GM12891 (cell line): ENCODE measurements at places on chromosomes 11 and 22.

DNA sequence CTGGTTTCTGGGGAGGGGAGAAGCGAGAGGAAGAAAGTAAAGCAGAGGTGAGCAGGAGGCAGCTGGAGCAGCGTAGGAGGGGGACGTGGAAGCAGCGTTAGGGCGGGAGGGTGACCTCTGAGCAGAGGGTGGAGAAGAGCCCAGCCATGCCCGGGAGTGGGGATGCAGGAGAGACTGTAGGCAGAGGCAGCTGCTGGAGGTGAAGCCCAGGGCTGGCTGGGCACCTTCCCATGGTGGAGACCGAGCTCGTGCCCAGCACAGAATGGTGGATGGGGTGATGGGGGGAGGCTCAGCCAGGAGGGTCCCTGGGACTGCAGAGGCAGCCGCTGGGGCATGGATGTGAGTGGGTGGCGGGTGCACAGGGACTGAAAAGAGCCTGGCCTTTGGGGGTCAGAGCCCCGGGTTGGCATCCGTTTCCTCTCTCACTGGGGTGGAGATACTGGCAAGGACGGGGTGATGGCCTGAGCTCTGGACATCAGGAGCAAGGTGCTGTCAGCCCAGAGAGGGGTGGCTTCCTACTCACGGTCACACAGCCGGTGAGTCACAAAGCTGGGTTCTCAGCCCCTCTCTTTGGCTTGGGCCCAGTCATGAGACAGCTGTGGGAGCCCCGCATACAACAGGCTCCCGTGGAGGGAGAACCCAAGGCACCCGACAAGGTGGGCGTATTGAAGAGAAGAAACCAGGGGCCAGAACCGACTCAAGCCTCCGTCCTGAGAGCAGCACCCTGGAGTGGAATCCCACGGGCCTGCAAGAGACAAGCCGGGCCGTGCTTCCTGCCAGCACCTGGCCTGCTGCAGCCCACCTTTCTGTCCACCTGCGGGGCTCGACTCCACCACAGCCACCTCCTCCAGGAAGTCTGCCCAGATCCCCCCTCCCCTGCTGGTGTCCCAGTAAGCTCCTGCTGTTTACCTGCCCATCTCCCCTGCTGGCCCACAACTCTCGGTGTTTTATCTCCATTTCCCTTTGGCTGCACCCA, 45.8 kb upstream of the FGF3 start:
- no peak for DNase-seq

DNA sequence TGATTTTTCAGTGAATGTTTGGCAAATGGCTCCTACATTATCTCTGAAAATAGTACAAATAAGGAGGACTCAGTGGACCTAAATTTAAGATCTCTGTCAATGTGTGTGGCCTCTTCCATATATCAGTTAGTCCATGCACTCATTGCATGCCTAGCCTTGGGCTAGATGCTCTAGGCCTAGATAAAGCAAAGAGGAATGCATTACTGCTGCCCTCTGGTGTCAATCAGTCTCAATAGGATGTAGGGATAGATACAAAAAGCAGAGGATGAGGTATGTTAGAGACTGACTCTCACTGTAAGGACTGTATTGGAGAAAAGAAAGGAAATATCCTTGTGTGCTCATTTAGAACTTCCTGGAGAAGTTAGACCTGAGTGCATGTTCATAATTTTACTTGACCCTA, 42.0 kb downstream of the MS4A2 start:
- no peak for DNase-seq

GRCh38 chr11:87265979-87266378, 228.2 kb downstream of the TMEM135 start:
- no peak for DNase-seq

- no peak for DNase-seq
These were observed 5.8 kb upstream of the JAM3 start for GRCh38 chr11:134063124-134063495.

GRCh38 chr11:108873941-108874340, 209.1 kb downstream of the DDX10 start:
- no peak for DNase-seq

GRCh38 chr11:131137046-131137445, 220.8 kb upstream of the SNX19 start:
- DNase-seq: no peak

DNA sequence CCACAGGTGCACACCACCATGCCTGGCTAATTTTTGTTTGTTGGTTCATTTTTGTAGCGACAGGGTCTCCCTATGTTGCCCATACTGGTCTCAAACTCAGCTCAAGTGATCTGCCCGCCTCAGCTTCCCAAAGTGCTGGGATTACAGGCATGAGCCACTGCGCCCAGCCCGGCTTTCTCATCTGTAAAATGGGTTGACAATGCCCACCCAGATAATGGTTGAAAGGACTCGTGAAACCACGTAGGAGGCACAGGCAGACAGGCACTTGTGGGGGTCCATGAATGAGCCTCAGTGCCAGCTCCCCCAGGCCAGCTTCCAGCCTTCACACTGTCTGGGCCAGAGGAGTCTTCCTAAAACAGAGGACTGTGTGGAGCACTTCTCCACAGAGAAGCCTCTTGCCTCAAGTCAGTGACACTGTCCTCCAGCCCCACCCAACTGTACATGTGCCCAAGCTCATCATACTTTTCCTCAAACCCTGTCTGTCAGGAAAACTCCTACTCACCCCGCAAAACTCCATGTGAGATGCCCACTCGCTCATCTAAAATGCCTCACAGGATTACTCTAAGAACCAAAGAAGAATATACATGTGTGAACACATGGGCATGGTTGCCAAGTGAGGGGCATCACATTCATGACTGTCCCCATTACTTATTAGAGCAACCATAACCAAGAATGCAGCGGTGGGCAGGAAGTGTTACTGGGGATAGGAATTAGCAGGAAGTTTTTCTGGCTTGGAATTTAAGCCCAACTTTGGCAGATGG, 32.1 kb upstream of the WNT7B start:
- DNase-seq: no peak

GRCh38 chr11:13104619-13105236, 95.6 kb downstream of the RASSF10 start:
- DNase-seq: no peak

DNA sequence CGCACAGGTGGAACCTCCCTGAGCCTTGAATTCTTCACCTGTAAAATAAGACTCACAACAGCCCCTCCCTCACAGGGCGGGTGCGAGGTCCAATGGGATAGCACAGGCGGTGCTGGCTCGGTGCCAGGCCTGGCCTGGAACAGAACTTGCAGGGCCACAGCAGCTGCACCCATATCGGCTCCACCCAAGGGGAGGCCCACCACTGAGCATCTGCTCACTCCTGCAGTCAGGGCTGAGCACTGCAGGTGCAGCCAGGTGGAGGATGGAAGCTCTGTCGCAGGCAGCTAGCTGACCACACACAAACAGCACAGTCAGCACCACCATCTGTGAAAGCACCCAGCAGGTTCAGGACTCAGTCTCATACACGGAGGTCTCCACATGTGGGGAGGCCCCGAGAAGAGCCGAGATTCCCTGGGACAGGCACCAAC, 19.6 kb downstream of the VPS37C start:
- no peak for DNase-seq

DNA sequence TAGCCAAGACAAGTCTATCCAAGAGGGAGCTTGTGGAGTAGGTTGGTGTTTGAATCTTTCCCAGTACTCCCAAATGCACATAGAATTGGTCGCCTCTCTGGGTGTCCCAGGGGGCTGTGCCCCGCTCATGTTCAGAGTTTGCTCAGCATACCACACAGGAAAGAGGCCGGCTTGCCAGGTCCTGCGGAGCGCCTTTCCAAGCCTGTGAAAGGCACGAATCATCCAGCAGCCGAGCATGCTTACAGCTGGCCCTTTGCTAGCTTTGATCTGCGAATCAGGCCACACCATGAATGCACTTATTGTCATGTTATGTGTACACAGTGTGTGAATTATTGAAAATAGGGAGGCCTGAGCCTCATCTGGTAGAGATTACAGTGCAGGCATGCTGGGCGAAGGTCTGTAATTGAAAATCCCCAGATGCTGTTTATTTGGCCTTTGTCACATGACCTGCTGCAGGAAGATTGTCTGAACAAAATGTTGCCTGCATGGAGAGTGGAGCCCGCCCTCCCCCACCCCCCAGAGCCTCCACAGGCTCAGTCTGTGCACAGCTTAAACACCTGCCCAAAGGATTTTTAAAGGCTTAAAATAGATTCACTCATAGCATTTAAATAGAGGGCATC, 163.3 kb upstream of the RASSF10 start:
- no peak for DNase-seq

- DNase-seq: no peak
These were observed 212.0 kb upstream of the CHORDC1 start for GRCh38 chr11:90434858-90435257.

DNA sequence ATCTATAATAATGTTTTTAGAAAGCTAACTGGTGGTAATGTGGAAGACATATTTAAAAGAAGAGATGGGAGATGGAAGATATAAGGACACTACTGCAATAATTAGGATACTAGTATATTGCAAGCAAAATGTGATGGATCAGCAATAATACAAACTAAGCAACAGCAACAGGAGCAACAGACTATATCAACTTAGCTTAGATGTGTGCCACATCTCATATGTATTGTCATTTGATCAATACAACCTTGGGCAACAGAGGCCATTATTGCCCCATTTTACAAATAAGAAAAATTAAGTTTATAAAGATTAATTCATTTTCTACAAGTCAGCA, 4.2 kb downstream of the FCHSD2 start:
- no peak for DNase-seq

DNA sequence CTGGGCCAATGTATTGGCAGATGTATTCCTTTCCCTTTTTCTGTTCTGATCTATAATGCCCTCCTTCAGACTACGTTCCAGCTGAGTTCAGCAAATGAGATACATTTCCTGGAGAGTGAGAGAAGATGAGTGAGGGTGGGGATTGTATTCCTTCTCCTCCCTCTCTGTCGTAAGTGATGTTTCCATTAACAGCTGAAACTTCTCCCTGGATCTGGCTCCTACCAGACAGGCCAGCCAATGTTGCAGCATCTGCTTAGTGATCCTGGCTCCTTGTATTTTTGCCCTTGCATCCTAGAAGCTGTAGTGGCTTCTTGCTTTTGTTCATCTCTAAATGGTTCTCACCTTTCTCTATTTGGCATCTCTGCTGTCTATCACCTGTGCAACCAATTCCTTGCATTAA, 48.2 kb upstream of the MTMR2 start:
- DNase-seq: no peak

- peak; percentile 18 for DNase-seq
These were observed 667 bp downstream of the RAB6A start for GRCh38 chr11:73760135-73760678.

- no peak for DNase-seq
These were observed 4.4 kb downstream of the EXPH5 start for GRCh38 chr11:108589136-108589535.

- no peak for DNase-seq
These were observed 419 bp downstream of the ANKRD49 start for GRCh38 chr11:94494126-94494680.

DNA sequence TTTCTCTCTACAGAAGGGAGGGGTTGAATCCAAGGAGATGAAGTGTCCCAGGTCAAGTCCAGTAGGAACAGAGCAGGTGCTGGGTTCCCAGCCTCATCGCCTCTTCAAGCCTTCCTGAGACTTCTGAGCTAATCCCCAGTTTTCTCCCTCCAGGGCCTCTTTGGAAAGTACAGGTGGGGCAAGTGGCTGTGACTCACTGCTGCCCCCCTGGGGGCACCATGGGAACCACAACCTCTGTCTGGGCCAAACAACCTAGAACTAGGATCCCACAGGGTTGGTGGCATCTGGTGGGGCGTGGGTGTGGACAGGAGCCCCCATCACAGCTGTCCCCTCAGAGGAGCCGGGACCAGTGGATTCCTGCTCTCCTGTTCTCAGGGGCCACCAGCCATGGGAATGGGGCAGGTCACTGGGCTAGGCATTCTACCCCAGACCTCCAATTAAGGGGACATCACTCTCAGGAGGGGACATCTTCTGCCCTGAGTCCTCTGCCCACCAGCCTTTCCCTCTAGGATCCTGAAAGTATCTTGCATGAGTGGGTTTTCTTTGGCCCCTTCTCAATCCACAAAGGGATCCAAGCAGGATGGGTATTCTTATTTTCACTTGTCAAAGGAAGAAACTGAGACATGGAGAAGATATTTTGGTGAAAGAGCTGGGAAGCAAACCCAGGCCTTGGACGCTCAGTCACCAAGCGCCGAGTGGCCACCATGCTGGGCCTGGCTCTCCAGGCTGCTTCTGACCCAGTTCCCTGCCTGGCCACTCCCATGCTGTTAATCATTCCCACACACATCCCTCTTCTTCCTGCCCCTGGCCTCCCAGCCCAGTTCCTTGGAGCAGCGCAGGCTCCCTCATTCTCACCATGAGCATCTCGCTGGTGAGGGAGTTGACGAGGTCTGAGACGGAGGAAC, 23.8 kb downstream of the LRRC10B start:
- DNase-seq: peak; percentile 85

GRCh38 chr11:126082251-126083109, 19.8 kb upstream of the CDON start:
- DNase-seq: no peak

DNA sequence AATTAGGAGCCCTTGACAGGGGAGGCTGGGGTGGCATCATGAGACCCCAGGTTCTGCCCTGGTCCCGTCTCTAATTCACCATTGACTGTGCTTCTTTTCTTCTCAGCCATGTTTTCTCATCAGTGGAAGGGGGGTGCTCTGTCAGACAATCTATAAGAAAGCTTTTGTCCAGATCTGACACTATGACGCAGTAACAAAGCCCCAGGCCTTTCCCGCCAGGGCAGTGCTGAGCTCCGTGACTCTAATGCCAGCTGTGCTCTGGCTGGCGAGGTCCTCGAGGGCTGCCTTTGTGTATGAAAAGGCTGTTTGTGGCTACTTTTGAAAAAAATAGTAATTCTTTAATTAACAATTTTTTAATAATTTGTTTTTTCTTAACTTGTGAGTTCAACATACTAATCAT, 3.2 kb downstream of the CD6 start:
- DNase-seq: no peak

GRCh38 chr22:49550766-49551362, 276.8 kb downstream of the BRD1 start:
- DNase-seq: no peak

DNA sequence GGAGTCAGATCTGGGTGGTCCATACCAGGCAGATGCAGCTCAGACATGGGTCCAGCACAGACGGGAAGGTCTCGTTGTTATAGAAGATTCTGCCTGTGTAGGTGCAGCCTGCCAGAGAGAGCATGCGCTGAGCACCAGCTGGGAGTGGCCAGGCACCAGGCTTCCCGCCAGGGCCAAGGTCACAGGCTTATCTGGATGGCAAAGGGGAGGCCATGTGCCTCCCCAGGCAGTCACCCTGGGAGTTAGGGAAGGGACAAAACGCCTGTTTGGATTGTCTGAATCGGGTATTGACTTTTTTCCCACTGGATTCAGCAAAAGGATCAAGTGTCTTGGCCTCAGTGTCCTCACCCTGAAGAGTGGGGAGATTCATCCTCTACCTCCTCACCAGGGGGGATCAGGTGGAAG, 26.5 kb downstream of the PGA5 start:
- DNase-seq: no peak

GRCh38 chr22:42974223-42974622, 40.7 kb downstream of the PACSIN2 start:
- DNase-seq: no peak
